Caudate nucleus (tissue), 63 donors: ENCODE measurements at places on chromosomes 13 and 19.

DNA sequence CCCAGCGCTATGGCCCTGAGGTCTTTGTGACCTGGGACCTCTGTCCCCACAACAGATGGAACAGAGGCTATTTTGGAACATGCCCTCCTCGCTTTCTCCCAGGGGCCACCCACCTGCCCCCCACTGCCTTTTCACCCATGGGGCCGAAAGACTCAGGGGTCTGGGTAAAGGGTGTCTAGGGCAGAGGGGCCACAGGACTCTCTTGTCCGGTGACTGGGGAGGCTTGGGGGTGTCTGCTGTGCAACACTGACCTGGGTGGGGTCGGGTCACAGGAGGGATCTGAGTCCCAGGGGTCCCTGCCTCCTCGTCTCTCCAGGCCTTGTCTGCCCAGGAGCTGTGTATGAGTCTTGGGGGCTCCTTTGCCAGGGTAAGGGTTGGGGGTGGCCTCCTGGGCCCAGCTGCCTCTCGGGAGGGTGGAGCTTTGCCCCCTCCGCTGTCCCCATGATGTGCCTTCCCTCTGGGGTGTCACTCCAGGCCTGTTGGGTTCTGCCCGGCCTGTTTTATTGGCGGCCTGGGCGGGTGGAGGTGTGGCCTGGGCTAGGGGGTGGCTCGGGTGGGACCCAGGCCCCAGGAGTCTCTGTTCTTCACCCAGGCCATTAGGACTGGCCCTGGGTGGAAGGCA is 2.1 kb downstream of the ARID3A start:
- DNase-seq, result no peak

GRCh38 chr13:37263871-37264270 is 158.4 kb upstream of the CSNK1A1L start:
- no peak for DNase-seq

DNA sequence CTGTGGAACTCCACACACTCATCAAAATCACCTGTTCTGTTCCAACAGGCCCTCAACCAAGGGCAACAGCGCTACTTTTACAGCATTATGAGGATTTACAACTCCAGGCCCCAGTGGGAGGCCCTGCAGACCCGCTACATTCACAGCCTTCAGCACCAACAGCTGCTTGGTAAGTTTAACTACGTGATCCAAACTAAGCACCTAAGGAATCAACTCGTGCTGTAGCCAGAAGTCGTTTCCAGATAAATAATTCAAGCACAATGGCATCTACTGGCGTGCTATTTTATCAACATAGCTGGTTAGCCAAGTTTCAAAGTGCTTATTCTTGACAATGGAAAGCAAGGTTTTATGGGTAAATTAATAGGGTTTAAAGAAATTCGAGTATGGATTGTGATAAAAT is 5.3 kb downstream of the FAM216B start:
- no peak for DNase-seq

DNA sequence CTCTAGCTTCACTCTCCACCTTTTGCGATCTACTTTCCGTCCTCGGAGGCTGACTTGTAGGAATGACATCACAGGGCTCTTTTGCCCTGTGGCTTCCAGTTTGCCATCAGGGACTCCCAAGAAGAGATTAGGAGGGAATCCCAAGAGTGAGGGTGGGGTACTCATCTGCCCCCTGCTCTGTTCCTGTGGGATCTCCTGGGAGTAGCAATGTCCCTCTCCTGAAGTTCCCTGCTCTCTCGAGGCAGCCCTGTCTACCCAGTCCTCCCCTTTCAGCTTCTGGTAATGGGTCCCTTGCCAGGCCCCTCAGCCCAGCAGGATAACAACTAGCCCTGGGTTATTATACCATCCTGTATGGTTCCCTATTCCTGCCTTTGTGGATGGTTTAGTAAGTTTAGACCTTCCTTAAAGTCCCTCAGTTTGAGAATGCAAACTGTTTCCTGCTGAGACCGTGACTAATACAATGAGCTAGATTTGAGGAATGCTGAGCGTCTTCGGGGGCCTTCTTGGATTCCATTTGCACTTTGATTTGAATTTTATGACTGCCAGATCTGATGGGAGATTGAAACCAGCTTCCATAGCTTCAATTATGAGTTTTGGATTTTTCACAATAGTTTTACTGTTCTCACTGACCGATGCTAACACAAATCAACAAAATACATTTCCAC is 73.7 kb upstream of the IPO5 start:
- DNase-seq, result no peak

- DNase-seq, result no peak
Measured at GRCh38 chr19:30498707-30499106, 126.5 kb downstream of the ZNF536 start.

- peak; percentile 44 for DNase-seq
Measured at GRCh38 chr19:10112895-10113591, 1.6 kb downstream of the P2RY11 start.
